Midbrain (tissue), 1 donor: ENCODE measurements at places on chromosomes 3 and 15.

DNA sequence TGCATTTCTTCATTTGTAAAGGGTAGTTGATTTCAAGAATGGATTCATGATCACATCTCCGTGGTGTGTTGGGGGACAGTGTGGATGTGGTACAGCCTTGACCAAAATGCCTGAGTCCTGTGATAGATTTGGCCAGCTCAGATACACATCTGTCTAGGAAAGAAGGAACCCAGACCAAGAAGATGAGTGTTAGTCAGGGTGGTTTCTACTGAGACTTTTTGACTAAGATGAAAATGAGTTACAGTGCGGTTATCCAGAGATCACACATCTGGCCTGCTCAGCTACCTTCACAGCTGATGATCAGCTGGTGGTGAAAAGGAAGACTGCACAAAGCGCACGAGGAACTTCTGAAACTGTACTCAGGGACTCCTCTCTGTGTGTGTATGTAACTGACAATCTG is 68.0 kb downstream of the FNDC3B start:
- DNase-seq, result no peak

DNA sequence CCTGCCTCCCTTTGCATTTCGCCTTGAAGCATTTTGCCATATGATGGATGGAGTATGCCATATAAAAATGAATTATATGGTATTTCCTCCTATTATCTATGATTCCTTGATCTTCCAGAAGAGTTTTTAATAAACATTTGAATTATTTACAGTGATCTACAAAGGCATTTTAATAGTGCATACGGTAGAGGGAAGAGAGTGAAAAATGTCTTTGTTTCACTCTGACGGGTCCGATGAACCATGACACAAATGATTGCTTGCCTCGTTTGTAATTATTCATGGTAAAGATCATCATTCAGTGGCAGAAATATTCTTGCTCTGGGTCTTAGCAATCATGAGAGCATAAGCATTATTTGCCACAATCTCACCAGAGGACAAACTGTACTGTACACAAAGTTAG is 1010.9 kb downstream of the NTRK3 start:
- no peak for DNase-seq

GRCh38 chr3:15982667-15983196 is 185.0 kb upstream of the ANKRD28 start:
- DNase-seq, result peak; percentile 60

DNA sequence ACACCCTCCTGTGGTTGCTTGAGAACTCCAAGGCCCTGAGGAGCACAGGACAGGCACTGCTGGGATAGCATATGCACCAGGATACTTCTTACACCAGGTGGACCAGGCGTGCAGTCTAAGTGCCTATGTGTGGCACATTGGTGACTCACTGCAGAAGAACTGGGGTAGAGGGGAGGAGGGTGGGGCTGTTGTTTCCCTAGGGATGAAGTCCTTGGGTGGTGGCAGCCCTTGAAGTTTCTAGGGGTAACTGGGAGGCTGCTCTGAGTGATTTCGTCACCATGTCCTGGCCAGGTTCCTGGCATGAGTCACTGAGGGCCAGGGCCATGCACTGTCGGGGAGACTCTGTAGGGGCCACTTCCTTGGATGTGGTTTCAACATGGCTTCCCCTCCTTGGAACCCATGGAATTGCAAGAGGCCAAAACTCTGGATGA is 15.9 kb downstream of the MYZAP start:
- no peak for DNase-seq

DNA sequence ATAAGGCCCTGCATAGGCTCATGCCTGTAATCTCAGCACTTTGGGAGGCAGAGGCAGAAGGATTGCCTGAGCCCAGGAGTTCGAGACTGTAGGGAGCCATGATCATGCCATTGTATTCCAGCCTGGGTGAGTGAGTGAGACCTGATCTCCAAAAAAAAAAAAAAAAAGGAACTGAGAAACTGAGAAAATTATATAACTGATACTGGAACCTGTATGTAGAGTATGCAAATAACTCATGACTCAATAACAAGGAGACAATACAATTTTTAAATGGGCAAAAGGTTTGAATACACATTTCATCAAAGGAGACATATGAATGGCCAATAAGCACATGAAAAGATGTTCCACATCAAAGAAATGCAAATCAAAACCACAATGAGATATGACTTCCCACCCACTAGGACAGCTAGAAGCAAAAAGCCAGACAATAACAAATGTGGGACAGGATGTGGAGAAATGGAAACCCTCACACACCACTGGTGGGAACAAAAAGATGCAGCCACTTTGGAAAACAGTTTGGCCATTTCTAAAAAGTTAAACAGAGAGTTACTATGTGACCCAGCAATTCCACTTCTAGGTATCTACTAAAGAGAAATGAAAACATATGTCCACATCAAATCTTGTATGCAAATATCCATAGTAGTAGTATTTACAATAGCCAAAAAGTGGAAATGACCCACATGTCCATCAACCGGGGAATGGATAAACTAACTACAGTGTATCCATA is 70.7 kb downstream of the IQSEC1 start:
- DNase-seq, result no peak

GRCh38 chr3:134009345-134010000 is 20.3 kb downstream of the SLCO2A1 start:
- no peak for DNase-seq

DNA sequence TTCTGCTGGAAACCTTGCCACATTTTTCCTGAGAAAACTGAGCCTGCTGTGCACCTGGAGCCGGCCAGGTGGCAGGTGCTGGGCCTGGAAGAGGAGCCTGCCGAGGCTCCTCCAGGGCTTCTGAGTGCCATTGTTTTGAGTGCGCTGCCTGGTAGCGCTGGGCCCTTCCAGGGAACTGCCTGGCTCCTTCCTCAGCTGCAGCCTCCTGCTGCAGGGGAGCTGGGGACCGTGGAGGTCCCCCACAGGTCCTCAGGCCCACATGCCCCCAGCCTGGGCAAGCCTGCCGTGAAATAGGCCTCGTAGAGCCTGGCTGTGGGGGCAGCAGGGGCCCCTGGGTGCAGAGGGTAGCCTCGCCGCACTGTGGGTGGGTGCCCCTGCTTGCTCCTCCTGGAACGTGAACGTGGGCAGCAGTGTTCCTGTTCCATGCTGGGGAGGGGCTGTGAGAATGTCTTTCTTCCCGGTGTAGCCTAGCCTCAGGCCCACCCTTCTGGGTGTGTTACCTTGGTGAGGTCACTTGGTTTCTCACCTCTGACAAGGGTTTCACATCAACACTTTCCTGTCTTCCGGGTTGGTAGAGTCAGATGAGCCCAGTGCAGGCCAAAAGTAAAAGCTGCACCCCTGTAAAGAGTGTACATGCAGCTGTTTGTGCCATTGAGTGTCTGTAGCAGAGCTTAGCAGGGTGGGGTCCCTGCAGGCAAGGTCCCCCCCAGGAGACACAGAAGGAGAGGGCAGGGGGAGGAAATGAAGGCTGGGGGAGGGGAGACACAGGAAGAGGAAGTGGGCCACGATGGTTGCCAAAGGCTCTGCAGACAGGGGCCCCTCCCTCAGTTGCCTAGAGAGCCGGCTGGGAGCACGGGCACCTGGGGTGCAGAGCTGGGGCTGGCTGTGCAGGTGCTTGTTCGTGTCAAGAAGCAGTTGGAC is 34.5 kb downstream of the KLF13 start:
- no peak for DNase-seq

DNA sequence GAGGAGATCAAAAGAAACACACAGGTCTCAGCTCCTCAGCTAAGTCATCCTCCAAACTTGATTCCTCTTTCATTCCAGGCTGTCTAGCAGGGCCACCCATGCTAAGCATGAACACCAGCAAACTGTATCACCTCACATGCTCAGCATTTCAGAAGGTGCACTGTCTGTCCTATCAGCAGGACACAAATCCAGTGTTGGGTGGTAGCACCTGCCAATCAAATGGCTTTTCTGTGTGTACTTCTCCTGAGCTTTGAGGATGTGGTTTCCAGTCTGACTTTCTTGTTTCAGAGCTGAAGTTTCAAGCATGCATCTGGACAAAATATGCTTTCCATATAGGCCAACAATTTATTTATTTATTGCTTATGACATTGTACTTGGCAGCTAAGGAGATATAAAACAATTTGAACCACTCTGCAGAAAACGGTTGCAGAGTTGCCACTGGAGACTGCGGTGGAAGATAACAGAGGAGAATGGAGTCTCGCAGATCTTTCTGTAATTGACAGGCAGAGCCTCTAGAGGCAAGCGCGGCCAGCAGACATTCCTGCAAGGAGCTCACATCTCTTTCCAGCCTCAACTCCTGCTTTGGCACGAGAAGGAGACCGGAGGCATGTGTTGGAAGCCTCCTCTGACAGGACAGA is 167.1 kb upstream of the WNT5A start:
- no peak for DNase-seq

- no peak for DNase-seq
Measured at GRCh38 chr3:184604039-184604601, 42.5 kb downstream of the EPHB3 start.

DNA sequence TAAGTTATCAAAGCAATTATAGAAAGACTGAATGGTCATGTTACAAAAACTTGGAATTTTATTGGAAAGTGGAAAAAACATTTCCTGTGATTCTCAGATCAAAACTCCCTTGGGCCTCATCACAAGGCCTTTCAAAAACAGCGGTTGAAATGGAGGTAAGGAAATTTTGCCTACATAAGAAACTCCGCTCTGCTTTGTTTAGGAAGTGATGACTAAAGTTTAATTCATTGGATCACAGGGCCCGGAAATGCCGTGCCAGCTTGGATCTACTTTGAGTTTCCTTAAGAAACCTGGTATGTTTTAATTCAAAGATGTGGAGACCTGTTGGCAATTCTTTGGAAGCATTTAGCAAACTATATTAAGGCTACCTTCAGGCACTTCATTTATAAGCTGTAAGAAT is 143.9 kb upstream of the MME start:
- DNase-seq, result no peak

DNA sequence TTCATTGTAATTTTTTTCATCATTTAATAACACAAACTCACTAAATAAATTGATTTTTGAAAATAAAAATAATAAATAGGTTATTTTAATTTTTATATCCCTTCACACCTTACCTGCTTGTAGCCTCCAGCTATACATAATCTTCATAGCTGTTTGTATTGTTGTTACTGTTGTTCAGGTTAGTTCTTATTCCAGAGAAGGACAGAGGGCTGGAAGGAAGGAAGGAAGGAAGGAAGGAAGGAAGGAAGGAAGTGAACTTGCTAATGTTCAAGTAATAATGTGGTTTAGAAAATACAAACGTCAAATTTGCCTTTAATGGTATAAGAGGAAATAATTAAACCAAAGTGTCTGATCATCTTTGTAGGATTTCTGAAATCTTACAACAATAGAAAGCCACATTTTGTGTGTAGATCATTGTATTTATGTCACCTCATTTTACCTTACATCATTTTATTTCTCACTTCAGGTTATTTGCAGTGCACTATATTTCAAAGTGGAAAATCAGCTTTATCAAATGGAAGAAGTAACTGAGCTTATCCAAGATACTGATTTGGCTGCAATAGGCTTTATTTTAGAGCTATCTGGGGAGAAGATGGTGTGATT is 660.0 kb upstream of the CCDC54 start:
- DNase-seq, result no peak

- DNase-seq, result no peak
Measured at GRCh38 chr3:78589778-78590177, 1178.0 kb downstream of the ROBO1 start.

DNA sequence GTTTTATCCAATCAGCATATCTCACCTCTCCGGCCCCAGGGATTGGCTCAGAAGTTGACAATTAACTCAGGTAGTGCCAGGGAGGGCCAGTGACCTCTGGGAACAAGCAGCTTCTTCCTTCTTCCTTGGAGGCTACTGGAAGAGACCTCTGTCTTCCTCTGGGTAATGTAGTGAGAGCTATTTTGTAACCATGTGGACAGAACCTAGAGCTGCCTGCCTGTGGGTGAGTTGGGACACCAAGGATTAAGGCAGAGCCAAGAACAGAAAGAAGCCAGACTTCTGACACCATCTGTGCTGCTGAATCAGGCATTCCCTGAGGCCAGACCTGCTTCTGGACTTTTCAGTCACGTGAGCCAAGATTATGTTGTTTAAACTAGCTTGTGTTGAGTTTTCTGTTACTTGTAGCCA is 5.9 kb upstream of the NDUFAF1 start:
- DNase-seq, result no peak

DNA sequence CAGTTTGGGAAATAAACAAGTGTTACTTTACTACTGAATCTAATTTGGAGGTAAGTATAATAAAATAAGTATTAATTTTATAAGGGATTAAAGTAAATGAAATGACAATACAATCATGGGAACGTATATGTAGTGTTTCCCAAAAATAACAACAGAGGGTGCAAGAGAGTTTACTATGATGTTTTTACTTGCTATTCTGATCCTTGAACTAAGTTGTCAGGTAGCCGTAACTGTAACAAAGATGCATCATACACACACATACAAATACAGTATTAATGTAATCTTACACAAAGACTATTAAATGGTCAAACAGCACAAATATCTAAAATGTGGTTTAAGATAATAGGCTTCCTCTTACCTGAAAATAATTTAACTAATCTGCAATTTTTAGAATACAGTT is 311.4 kb downstream of the TBC1D5 start:
- DNase-seq, result peak; percentile 49

GRCh38 chr3:193502871-193503270 is 51.8 kb downstream of the ATP13A4 start:
- DNase-seq, result no peak
